Fibroblast of gingiva (primary cell): ENCODE measurements at places on chromosomes 1 and 21.

- no peak for DNase-seq
Observed at GRCh38 chr1:230375147-230375546, 51.0 kb downstream of the PGBD5 start.

DNA sequence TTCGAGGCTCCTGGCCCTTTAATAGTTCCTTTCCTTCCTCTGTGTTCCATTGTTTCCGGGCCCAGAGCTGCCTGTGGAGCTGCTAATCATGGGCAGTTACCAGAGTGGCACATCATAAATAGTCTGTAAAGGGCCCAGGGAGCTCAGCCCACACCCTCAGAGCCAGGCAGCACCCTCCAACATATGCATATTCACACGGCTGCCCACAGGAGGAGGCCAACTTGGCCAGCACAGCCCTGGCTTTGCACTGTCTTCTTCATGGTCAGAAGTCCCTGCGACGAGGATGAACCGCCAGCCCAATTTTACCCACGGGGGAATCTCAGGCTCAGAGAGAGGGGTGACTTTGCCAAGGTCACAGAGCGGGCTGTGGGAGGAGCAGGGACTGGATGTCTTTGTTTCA is 172.5 kb downstream of the TRABD2B start:
- no peak for DNase-seq

GRCh38 chr1:36580524-36580923 is 97.8 kb upstream of the CSF3R start:
- no peak for DNase-seq

DNA sequence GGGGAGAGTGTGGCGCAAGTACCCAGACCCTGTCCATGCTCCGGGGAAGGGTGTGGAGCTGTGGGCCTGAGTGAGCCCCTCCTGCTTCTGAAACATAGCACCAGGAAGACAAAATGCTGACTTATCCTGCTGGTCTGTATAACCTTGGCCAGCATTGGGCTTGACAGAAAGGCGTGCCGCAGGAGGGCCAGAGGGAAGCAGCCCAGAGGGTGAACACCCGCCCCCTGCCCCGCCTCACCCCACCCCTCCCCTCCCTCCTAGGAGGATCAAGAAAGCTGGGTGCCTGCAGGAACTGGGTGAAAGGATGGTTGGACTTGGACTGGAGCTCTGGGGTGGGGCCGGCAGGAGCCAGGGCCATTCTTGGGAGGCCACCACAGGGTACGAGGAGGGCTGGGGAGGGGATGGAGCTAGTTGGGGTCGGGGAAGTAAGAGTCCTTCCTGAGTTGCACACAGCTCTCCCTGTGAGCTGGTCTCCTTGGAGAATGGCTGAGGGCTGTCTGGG is 27.1 kb downstream of the PTPRF start:
- DNase-seq: peak; percentile 77

DNA sequence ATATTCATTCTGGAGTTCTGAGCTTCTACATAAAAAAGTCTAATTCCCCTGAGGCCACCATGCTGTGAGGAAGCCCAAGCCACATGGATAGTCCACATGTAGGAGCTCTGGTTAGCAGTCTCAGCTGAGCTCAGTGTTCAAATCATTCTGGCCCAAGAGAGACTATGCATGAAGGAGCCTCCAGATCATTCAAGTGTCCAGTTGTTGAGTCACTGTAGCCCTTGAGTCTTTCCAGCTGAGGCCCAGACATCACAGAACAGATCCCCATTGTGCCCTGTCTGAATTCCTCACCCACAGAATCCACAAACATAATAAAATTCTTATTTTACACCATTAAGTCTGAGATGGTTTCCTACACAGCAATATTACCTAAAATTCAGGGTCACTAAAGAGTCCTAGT is 107.0 kb upstream of the NGF start:
- DNase-seq: no peak

DNA sequence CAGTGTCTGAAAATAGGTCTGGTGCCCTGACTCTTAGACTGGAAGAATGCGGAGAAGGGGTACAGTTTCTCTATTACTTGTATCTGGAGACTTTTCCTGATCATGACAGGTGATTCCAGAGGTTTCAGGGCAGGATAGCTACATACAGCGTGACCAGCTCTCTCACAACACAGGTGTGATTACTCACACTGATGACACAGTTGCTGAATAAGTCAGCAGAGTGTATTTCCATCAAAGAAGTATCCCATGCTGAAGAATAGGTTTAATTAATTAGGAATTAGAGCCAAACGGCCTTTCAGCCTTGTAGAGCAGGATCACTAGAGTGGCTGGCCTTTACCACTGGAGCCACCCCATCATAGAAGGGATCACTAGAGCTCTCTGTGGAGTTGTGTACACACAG is 298.6 kb downstream of the LMX1A start:
- no peak for DNase-seq

- DNase-seq: no peak
Observed at GRCh38 chr1:186518822-186519381, 58.0 kb upstream of the PDC start.

DNA sequence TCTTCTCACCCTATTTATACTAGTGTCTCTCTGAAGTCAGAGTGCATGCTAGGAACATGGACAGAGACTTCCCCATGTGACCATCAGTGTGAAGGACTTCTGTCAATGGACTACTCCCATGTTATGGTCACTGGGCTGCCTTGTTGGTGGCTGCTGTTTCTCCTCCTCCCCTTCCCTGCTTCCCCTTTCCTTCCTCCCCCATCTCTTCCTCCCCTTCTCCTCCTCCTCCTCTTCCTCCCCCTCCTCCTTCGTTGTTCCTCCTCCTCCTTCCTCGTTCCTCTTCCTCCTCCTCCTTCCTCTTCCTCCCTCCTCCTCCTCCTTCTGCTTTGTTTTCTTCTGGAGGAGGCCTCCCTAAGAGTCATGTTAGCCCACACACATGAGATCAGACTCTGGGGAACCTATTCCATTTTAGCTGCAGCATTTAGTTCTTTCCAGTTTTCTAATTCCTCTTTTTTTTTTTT is 35.8 kb downstream of the IER5 start:
- DNase-seq: no peak

- no peak for DNase-seq
Observed at GRCh38 chr1:30746212-30747032, 11.2 kb downstream of the LAPTM5 start.

- peak; percentile 72 for DNase-seq
Observed at GRCh38 chr1:215119719-215120365, 37.3 kb downstream of the KCNK2 start.

- no peak for DNase-seq
Observed at GRCh38 chr21:46411691-46412090, 47.0 kb upstream of the DIP2A start.

DNA sequence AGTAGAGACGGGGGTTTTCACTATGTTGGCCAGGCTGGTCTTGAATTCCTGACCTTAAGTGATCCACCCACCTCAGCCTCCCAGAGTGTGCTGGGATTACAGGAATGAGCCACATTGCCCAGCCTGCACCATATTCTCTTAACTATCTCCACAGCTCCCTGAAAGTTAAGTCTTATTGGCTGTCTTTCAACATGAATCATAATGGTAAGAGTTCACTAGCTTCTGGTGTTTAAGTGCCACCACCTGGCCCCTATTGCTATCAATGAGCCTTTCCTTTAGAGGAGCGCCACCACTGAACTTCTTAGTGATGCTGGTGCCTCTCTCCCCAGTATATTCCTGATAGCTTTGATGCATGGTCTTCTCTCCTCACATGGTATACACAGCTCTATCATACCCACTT is 15.7 kb downstream of the ZFYVE9 start:
- DNase-seq: peak; percentile 27

DNA sequence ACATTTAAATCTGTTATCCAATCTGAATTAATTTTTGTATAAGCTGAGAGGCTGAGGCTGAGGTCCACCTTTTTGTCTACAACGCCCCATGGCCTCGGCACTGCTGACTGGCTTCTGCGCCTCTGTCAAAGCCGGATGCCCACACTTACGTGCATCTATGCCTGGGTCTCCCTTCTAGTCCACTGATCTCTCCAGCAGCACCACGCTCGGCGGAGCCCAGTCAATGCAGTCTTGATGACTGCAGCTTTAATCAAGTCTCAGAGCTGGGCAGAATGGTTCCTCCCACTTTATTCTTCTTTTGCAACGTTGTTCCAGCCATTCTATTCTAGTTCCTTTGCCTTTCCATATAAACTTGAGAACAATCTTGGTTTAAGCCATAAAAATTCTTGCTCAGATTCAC is 9.4 kb downstream of the PRDM15 start:
- peak; percentile 19 for DNase-seq

DNA sequence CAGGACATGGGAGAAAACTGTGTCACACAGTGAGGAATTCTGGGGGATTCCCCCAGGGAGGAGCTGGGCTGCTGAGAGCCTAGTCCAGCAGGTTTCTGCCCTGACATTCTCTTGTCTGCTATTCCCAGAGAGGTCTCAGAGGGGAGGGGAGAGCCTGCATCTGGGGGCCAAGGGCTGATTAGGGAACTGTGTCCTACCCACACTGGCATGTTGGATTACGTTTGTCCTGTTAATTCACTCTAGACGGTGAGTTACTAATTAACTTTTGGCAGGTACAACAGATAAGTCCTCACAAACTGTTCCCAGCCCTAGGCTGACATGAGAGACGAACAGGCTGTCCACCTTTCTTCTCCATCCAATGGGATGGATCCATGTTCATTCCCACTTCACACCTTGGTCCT is 2.6 kb upstream of the SH3BGRL3 start:
- DNase-seq: no peak

GRCh38 chr1:2925918-2926317 is 95.3 kb upstream of the ACTRT2 start:
- DNase-seq: no peak
